ENCODE measurements at places on chromosomes 4 and X. TPM values are rescaled to one million over a fixed set of nuclear protein-coding genes. Genes with fewer than 3 reads are reported as not detected.

GRCh38 chrX:20059467-20060128 lies 57.1 kb downstream of the MAP7D2 start:
- no peak for DNase-seq

Gene GIMD1
- total RNA-seq, result not detected

GRCh38 chr4:78543424-78544125 lies 8.0 kb upstream of the ANXA3 start:
- no peak for DNase-seq

DNA sequence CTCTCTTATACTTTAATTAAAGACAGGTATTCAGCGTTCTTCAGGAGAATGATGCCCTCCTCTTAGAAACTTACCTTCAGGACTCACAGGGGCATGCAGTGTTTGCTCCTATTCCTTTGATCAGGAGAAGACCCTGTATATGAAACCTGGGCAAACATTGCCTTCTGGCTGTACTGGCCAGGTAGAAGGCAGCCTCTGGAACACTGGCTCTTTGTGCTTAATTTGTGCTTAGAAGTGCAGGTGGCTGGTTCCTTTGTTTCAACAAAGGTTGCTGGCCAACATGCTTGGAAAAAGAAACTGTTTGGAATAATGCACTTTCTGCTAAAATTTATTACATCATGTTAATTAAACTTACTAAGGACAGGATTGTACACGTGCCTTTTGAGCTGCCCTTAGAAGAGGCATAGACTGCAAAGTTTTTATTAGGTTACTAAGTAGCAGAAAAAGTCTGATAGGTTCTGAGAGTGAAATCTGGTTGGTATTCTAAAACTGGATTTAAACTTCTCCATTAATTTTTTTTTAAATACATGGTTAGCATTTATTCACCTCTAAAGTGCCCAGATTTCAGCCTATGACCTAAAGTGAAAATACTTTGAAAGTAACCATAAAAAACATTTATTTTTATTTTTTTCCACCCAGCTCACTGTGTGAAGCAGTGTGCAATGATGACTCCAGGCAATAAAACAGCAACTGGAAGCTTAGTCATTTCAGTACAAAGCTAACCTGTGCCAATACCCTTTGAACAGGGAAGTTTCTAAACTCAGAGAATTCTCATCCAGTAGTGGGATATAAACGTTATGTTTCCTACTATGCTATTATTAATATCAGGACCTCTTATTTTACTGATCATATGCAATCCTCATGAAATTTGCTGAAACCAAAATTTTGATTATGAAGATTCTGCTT lies 11.3 kb downstream of the RASSF6 start:
- DNase-seq, result no peak

DNA sequence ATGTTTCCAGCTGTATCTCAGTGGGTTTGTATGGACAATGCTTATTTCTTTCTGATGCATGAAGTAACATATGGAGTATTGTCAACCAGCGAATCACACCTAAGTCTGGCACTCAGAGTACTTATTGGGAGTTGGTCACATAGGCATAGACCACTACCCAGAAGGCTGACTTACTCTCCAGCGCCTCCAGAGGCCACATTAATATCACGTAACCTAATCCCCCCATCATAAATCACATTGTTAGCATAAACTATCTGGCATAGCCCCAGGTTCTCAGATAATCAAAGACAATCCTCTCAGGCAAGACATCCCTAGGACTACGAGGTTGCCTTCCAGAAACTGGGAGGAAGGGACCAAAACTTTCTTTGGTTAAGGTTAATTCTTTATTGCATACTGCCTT lies 560.5 kb upstream of the PABPC4L start:
- no peak for DNase-seq

- DNase-seq, result no peak
Measured at GRCh38 chrX:9807355-9808182, 21.3 kb downstream of the SHROOM2 start.

GRCh38 chr4:88378691-88379559 lies at the start of gene HERC6:
Gene HERC6, plus strand, starts transcription at chr4:88378852. Its CDS starts 70 bp downstream, at chr4:88378922.
- peak; percentile 50 for DNase-seq

- DNase-seq, result no peak
Measured at GRCh38 chr4:173860094-173860493, 330.1 kb upstream of the HAND2 start.

Gene HTT-AS
- total RNA-seq, result not detected

DNA sequence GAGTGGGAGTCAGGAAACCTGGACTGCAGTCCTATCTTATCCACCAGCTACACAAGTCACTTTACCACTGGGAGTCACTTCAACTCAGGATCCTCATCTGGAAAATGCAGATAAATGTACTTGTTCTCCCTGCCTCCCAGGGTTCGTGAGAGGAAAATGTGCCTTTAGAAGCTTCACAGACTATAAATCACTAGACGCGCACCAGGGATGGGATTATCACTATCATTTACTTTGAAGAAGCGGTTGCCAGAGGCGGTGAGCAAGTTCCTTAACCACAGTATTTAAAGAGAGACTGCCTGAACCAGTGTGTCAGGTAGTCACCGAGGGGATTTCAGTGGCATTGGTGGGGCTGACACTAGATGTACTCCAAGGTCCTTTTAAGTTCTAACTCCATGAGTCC lies 219.5 kb downstream of the HS6ST2 start:
- no peak for DNase-seq

Gene EXOC1L
- total RNA-seq, result not detected

GRCh38 chr4:2798399-2799223 lies 5.7 kb downstream of the SH3BP2 start:
- DNase-seq, result no peak

DNA sequence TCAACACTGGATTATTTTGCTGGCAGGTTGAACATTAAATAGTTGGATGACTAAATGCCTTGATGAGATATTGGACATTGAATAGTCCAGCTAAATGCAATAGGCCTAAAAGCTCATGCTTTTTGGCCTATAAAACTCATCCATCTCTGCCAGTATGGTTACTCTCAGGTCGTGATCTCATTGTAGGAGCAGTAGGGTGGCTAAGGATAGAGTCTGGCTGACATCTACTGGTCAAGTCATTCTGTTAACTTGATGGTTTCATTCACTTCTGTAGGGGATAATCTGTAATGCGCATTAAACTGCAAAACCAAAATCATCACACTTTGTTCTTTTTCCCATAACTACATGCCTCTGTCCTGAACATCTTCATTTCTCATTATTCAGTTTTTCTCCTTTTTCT lies 227.0 kb downstream of the DKK2 start:
- no peak for DNase-seq

DNA sequence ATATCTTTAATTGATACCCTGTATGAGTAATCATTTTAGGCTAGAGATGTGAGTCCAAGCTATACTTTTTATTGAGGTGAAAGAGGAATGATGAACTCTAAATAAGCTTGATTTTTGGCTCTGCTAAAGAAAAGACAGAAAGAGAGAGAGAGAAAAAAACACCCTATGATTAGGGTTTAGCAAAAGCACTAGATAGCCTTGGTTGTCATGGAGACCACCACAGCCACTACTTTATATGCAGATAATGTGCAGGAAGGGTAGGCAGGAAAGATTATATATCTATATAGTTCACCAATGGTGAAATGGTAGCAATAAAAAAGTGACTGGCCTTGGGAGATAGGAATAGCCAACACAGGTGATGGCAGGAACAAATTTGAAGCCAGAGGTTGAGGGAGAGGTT lies 69.9 kb upstream of the CAMK2D start:
- DNase-seq, result no peak

Gene MSX1
- 1.4 TPM for total RNA-seq

Gene TMEM150C
- total RNA-seq, result 2.4 TPM

- DNase-seq, result no peak
Measured at GRCh38 chr4:121472937-121473721, 92.3 kb upstream of the QRFPR start.

GRCh38 chr4:73855406-73855805 lies 2.3 kb downstream of the PF4V1 start:
- DNase-seq, result no peak

Gene LGI2
- 0.04 TPM for total RNA-seq

GRCh38 chr4:38920186-38920585 lies 52.6 kb downstream of the FAM114A1 start:
- DNase-seq, result no peak

Gene TLR7
- total RNA-seq, result not detected

Gene GAB3
- total RNA-seq, result 2.5 TPM

- DNase-seq, result no peak
Measured at GRCh38 chr4:2789351-2789750, 3.5 kb upstream of the SH3BP2 start.

Gene ASB11
- not detected for total RNA-seq

DNA sequence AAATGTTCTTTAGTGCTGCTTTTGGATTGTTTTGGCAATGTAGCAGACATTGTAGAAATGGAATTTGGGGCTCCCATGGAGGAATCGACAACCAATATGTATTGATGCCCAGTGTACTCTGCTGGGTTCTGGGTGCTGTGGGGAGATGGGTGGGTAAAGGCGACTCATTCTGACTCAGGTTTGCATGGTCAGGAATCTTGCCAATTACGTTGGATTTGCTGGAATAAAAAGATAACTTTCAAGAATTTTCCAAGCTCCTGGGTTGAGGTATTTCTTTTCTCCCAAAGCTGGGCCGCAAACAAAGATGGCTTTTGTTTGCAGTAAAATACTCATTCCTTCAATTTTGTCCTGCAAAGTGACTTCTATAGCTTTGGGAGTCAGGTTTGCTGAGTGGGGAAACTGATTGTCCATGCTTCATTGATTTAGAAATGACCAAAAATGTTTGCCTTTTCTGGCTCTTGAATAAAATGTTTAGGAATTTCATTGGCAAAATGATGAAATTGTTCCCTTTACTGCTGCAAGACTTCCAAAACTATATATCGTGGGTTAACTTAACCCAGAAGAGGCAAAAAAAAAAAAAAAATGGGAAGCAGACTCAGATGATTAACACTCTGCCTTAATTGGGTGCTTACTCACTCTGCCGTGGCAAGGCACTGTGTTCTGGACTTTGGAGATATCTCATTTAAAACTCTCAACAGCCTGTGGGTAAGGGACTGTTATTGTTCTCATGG lies 57.0 kb downstream of the RTL9 start:
- DNase-seq, result no peak

Gene HMX1
- total RNA-seq, result not detected

Gene ATOH1
- not detected for total RNA-seq

- no peak for DNase-seq
Measured at GRCh38 chr4:182700362-182701160, 216.6 kb downstream of the DCTD start.
